Natural killer cell (primary cell): ENCODE measurements at places on chromosomes 3 and 15.

- DNase-seq = no peak
- no peaks in the 10 kb centered on the region for H3K27me3 ChIP-seq
- H3K4me3 ChIP-seq = no peak overlapping the region
- no peaks in the 10 kb centered on the region for H3K4me1 ChIP-seq
- H3K36me3 ChIP-seq = no peaks in the 10 kb centered on the region
Measured at GRCh38 chr3:30712991-30713390, 106.6 kb downstream of the TGFBR2 start.

- no peak for DNase-seq
- peaks cover 10% of the 10 kb centered on the region for H3K36me3 ChIP-seq
- no peaks in the 10 kb centered on the region for H3K27me3 ChIP-seq
- no peak overlapping the region for H3K4me3 ChIP-seq
Measured at GRCh38 chr3:44948239-44948638, 27.7 kb downstream of the ZDHHC3 start.

- no peak for DNase-seq
- no peak overlapping the region for H3K27ac ChIP-seq
- H3K27me3 ChIP-seq = no peaks in the 10 kb centered on the region
- H3K4me1 ChIP-seq = no peaks in the 10 kb centered on the region
- no peaks in the 10 kb centered on the region for H3K36me3 ChIP-seq
Measured at GRCh38 chr3:83034806-83035703, 1273.6 kb upstream of the GBE1 start.

GRCh38 chr3:30695302-30696061, 89.1 kb downstream of the TGFBR2 start:
- H3K36me3 ChIP-seq = peaks cover 60% of the 10 kb centered on the region
- no peak overlapping the region for H3K27ac ChIP-seq
- no peaks in the 10 kb centered on the region for H3K27me3 ChIP-seq
- DNase-seq = no peak

DNA sequence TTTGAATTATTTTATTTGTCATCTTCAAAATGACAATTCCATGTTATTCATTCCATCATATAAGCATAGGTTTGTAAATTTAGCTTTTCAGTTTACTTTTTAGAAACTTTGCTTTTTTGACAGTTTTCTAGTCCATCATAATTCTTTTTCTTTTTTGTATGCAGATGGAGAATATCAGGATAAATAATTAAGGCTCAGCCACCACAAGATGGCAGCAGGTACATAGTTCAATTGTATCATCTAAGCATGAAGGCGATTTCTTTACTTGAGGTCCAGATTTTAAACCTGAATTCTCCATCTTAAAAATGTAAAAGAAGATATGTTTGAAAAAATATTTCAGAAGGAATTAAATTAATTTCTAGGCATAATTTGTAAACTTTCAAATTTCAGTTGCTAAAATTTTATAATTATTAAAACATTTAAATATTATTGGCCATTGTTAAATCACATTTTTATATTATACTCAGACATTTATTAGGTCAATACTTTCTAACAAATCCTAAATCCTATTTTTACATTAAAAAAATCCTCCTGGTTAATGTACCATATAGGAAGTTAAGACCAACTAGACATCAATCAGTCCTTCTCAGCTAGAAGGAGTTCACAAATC, 15.1 kb downstream of the PLSCR5 start:
- H3K27ac ChIP-seq = no peak overlapping the region
- DNase-seq = no peak
- H3K36me3 ChIP-seq = no peaks in the 10 kb centered on the region
- H3K4me3 ChIP-seq = no peak overlapping the region
- no peaks in the 10 kb centered on the region for H3K4me1 ChIP-seq

DNA sequence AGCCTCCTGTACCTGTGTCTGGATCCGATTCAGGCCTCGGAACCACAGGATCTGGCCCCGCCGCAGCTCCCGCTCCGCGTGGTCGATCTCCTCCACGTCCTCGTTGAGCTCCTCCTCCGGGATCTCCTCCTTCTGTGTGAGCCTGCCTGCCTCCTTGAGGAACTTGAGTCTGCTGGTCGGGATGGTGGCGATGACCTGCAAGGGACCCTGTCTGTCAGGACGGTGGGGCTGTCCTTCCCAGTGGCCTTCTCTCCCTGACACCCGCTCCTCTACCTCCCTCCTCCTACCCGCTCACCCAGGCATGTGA, 17.2 kb upstream of the SEC13 start:
- no peak overlapping the region for H3K27ac ChIP-seq
- no peaks in the 10 kb centered on the region for H3K36me3 ChIP-seq
- no peak for DNase-seq
- H3K4me3 ChIP-seq = no peak overlapping the region

DNA sequence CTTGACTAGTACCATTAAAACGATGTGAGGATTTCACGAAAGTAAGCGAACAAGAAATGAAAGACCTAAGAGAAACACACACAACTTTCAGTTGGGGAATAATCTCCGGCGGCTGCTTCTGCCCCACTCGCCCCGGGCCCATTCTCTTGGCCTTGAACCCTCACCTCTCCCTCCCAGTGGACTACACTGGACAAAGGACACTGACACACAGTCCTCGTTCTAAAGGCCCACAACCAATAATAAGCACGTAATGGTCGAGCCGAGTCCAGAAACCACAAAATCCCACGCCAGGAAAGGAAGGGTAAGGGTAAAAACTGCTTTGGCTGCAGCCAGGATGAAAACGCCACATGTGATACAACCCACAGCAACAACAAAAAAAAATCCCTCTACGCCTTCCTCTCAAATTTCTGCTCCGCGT, 469 bp downstream of the ZNF770 start:
- peak overlapping the region; percentile 80 for H3K4me3 ChIP-seq
- H3K4me1 ChIP-seq = peaks cover 16% of the 10 kb centered on the region
- peaks cover 12% of the 10 kb centered on the region for H3K36me3 ChIP-seq
- H3K27ac ChIP-seq = peak overlapping the region; percentile 90
- no peaks in the 10 kb centered on the region for H3K27me3 ChIP-seq

- no peaks in the 10 kb centered on the region for H3K4me1 ChIP-seq
- no peaks in the 10 kb centered on the region for H3K36me3 ChIP-seq
- H3K27me3 ChIP-seq = no peaks in the 10 kb centered on the region
- H3K27ac ChIP-seq = no peak overlapping the region
Measured at GRCh38 chr15:77554306-77555080, 78.2 kb downstream of the LINGO1 start.

DNA sequence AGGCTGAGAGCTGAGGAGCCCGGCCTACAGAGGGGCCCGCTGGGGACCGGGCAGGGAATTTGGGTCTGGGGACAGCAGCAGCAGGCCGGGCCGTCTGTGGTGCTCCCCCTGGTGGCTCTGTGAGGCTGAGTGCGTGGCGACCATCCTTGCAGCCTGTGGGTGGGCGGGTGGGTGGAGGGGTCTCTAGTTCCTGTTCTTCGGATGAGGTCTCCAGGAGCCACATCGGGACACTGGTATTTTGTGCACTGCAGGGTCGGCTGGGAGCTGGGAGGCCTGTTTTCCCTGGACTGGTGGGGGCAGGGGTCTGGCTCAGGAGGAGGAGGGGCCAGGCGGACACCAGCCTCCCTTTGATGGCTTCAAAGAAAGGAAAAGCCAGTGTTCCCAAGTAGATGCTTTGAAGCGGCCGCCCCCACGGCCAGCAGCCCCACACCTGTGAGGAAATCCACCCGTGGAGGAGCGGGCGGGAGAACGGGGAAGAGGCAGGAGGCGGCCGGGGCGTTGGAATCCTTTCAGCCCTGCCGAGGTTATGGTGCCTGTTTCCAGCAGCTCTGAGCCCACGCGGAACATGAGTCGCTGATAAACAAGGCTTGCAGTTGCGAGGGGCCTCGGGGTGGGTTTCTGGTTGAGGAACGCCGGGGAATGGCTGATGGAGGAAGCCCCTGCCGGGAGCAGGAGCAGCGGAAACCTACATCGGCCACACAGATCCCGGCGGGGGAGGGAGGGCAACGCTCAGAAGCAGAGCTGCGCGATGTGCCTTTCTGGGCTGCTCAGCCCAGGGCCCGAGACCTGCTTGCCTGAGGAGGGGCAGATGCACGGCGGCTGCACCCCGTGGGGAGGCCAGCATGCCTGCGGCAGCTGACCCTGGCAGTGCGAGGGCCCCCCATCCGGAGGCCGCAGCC, 154.3 kb downstream of the NSMCE3 start:
- H3K4me1 ChIP-seq = peaks cover 16% of the 10 kb centered on the region
- no peak overlapping the region for H3K27ac ChIP-seq
- DNase-seq = no peak
- no peaks in the 10 kb centered on the region for H3K36me3 ChIP-seq

GRCh38 chr3:133547432-133548041, 25.9 kb upstream of the CDV3 start:
- no peak overlapping the region for H3K4me3 ChIP-seq
- no peaks in the 10 kb centered on the region for H3K4me1 ChIP-seq
- H3K27ac ChIP-seq = no peak overlapping the region
- H3K27me3 ChIP-seq = no peaks in the 10 kb centered on the region
- DNase-seq = no peak

DNA sequence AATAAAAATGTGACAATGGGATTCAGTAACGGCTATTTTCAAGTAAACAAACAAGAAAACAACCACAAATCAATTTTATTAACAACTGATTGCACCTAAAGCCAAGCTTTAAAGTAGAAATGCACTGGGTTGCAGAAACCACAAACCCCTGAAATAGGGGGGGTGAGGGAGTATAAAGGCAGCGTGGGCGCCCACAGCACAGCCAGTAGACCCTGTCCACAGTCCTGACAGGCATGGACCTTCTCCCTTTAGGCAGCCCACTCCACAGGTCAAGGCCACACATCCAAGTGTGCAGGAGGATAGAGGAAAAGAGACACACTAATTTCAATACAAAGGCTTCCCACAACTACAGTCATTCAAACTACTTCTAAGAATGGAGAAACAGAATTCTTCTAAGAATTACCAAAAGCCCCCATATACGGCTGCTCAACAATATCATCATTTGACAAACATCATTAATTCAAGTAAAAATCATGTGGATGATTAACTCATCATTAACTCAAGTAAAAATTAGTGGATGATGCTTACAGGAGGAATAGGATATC, 48.7 kb downstream of the CHSY1 start:
- H3K27me3 ChIP-seq = no peaks in the 10 kb centered on the region
- no peaks in the 10 kb centered on the region for H3K36me3 ChIP-seq
- no peak overlapping the region for H3K27ac ChIP-seq
- H3K4me3 ChIP-seq = no peak overlapping the region

GRCh38 chr15:98071786-98072185, 111.3 kb downstream of the ARRDC4 start:
- no peak for DNase-seq
- no peaks in the 10 kb centered on the region for H3K27me3 ChIP-seq

DNA sequence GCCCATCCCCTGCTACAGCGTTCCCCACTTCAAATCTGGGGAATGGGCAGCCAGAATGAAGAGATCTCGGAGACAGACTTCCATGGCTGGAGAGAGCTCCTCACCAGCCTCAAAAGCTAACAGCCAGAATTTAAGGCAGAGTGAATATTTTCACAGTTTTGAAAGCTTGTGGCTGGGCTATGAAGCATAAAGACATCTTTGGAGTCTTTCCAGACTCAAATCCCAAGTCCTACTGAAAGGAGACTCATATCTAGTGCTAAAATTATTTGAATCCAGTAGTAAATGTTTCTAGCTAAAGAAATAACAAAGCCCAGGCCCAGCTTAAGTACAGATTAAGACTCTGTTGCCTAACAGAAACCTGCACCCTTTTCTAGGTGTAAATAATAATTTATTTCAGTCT, 628.4 kb upstream of the ALCAM start:
- no peaks in the 10 kb centered on the region for H3K4me1 ChIP-seq
- no peaks in the 10 kb centered on the region for H3K36me3 ChIP-seq
- H3K27me3 ChIP-seq = no peaks in the 10 kb centered on the region
- H3K27ac ChIP-seq = no peak overlapping the region

- no peak for DNase-seq
- no peaks in the 10 kb centered on the region for H3K36me3 ChIP-seq
- H3K4me1 ChIP-seq = no peaks in the 10 kb centered on the region
- H3K27me3 ChIP-seq = no peaks in the 10 kb centered on the region
- H3K4me3 ChIP-seq = no peak overlapping the region
Measured at GRCh38 chr3:175404621-175405020, 545.5 kb downstream of the NAALADL2 start.

DNA sequence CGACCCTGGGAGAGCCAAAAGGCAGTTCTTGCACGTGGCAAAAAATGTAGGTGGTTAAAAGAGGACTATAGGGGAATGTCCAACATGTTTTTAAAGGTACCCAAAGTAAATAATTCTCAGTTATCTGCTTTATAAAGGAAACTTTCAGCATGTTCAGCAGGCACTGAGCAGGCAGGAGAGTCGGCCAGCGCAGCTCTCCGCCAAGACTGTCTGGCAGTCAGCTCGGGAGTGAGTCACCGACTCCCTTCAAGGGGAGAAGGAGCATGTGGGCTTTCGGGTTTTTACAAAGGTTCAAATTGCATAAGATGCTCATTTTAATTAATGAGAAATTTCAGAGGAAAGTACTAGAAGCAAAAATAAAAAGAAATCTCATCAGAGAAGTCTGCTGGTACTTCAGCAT, 7.0 kb downstream of the GABRA5 start:
- H3K27me3 ChIP-seq = no peaks in the 10 kb centered on the region
- no peak overlapping the region for H3K27ac ChIP-seq
- no peak for DNase-seq
- no peaks in the 10 kb centered on the region for H3K36me3 ChIP-seq
- no peak overlapping the region for H3K4me3 ChIP-seq

GRCh38 chr3:171011109-171011872, 15.2 kb downstream of the SLC2A2 start:
- H3K4me3 ChIP-seq = no peak overlapping the region
- no peaks in the 10 kb centered on the region for H3K27me3 ChIP-seq
- H3K4me1 ChIP-seq = no peaks in the 10 kb centered on the region
- DNase-seq = no peak
- H3K36me3 ChIP-seq = no peaks in the 10 kb centered on the region

GRCh38 chr15:33068007-33068481, 126.5 kb downstream of the FMN1 start:
- peak; percentile 8 for DNase-seq
- H3K36me3 ChIP-seq = no peaks in the 10 kb centered on the region
- peak overlapping the region; percentile 27 for H3K4me3 ChIP-seq
- no peaks in the 10 kb centered on the region for H3K27me3 ChIP-seq
- H3K4me1 ChIP-seq = peaks cover 20% of the 10 kb centered on the region

DNA sequence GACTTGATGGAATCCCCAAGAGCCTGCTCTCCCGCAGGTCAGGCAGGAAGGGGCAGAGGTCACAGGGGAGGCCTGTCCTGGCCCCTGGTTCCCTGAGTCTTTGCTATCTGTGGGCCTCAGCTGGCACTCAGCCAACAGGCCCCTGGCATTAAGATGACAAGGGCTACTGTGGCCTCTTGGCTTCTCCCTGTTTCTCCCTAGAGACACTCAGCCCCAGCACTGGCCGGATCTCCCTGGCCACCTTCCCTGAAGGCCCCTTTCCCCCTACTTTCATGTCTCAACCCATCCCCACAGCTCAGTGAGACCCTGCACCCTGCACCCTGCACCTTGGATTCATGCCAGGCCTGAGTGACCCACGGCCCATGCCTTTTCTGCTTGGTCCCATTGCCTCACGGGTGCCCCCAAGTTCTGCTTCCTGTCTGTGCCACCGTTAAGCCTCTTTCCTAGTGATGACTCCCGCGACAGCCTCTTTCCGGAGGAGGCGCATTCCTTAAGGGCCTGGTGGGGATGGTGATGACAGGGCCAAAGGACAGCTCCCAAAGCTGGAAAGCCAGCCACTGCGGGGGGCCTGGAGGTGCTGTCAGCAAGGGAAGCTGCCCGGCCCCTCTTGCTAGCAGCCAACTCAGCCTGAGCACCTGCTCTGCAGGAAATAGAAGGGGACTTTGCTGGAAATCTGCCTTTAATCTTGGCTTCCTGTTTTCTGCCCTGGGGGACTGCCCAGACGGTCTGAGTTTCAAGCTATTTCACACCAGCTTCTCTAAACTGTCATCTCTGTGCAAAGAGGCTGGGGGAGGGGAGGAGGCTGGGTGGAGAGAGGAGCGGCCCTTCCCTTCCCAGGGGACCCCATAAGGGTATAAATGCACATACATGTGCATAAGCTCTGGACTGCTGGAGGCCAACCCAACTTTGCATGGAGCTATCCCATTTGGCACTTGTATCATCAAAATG, 4.8 kb upstream of the CSK start:
- H3K27ac ChIP-seq = peak overlapping the region; percentile 90
- H3K4me3 ChIP-seq = no peak overlapping the region
- no peaks in the 10 kb centered on the region for H3K36me3 ChIP-seq
- H3K4me1 ChIP-seq = peaks cover 76% of the 10 kb centered on the region
